ENCODE measurements at places on chromosomes 11 and 22. TPM values are rescaled to one million over a fixed set of nuclear protein-coding genes. Genes with fewer than 3 reads are reported as not detected.
A peak's percentile ranks its signal among the peaks of the same experiment; 100 is the strongest.

F2 gene
- total RNA-seq, result not detected

- DNase-seq, result no peak
These were observed 51.4 kb upstream of the DBX1 start for GRCh38 chr11:20211691-20212090.

GRCh38 chr11:93525601-93526345, 17.4 kb downstream of the SMCO4 start:
- DNase-seq, result peak; percentile 61

MIF gene
- 123 TPM for total RNA-seq

DNA sequence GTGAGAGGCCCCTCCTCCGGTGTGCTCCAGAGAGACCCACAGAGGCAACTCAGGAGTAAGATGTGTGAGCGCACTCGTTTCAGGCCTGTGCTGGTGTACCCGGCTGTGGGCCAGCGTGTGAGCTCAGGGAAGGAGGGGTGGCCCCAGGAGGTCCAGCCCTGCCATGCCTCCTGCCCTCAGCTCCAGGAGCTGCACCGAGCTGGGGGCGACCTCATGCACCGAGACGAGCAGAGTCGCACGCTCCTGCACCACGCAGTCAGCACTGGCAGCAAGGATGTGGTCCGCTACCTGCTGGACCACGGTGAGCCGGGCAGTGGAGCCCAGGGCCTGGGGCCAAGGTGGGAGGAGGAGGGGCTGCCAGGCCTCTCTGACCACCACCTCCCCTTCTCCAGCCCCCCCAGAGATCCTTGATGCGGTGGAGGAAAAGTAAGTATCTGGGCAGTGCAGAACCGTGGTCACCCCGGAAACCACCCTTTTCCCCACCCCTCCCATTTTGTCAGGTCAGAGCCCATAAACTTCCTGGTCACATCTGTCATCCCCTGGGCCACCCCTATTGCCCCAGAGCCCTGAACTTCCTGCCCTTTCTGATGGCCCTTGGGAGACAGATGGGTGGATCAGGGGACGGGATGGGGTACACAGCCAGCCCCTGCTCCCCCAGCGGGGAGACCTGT, 2.5 kb upstream of the MDK start:
- no peak for DNase-seq

GRCh38 chr11:64018310-64018709, 17.4 kb upstream of the FLRT1 start:
- DNase-seq, result no peak

GRCh38 chr11:71240865-71241691, 11.3 kb downstream of the SHANK2 start:
- DNase-seq, result peak; percentile 94

GRCh38 chr11:74388678-74389327, 9.4 kb downstream of the PGM2L1 start:
- peak; percentile 55 for DNase-seq

DNA sequence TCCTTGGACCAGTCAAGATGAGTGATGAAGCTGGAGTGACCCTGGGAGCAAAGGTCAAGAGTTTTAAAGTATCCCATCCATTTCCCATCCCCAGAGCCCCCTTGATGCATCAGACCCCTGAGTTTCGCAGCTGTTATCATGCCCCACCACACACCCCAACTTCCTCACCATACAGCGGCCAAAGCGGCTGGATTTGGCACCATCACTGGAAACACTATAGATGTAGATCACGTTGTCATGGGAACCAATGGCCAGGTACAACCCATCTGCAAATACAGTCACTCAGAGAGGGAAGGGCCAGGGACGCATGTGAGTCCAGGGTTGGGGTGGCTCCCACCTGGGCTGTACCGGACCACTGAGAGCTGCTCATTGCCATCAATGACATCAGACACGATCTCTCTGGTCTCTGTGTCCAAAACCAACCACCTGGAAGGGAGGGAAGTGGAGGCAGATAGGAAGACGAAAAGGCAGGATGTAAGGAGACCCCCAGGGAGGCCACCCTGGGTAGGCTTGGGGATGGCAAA, 2.2 kb upstream of the MTA2 start:
- DNase-seq, result no peak

DNA sequence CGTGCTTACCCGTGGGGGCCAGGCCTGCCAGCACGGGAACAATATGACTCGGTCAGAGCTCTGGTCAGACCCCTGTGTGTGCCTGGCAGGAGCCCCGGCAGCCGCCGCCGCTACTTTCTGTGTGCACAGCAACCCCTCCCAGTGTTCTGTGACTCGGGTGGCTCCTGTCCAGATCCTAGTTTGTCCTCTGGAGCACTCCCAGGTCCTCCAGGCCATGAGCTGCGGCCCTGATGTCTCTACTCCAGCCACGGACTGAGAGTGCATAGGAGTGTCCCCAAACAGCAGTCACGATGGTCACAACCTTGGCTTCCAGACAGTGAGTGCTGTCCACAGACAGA, 3.2 kb downstream of the NDUFS8 start:
- no peak for DNase-seq

DNA sequence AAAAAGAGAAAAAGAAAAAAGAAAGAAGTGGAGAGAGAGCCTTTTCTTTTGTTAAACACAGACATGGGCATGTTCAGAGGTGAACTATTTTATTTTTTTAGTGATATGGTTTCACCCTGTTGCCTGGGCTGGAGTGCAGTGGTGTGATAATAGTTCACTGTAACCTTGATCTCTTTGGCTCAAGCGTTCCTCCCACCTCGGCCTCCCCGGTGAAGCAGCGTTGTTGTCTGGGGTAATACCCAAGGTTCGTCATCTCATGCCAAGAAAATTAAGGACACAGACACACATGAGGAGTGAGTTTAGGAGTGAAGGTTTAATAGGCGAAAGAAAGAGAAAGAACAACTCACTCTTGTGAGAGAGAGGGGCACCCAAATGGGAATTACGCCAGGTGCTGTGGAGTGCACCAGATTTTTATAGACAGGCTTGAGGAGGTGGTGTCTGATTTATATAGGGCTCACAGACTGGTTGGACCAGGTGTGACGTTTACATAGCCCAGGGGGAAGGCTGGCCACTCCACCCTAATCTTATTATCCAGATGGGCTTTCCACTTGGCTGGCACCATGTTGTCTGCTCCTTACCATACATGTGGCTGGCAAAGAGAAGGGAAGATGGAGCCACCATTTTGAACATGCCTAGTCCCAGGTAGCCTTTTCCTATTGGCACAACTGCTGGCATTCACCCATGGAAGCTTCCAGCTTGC, 42.3 kb downstream of the GRAMD1B start:
- no peak for DNase-seq

DNA sequence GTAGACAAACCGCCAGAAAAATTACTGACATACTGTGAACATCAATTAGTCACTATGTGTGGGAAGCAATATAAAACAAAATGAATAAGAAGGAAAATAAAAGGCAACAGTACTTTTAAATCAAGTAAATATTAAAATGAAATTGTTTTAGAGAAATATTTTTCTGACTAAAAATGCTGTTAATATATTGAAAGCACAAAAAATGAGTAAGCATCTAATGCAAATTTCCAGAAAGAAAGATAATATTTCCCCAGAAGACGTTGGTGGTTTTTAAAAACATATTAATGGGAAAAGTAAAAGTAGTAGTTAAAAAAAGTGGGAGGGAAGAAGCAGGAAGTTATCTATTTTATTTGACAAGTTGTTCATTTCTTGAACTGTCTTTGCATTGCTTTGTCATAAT, 16.5 kb downstream of the XKR3 start:
- no peak for DNase-seq

CRYBB3 gene
- not detected for total RNA-seq

P2RY6 gene
- total RNA-seq, result under 0.01 TPM

RASGRP2 gene
- total RNA-seq, result not detected

OR8A1 gene
- not detected for total RNA-seq

BDNF gene
- total RNA-seq, result 174 TPM

- peak; percentile 3 for DNase-seq
These were observed 87.0 kb downstream of the CSNK2A3 start for GRCh38 chr11:11265994-11266606.

DNA sequence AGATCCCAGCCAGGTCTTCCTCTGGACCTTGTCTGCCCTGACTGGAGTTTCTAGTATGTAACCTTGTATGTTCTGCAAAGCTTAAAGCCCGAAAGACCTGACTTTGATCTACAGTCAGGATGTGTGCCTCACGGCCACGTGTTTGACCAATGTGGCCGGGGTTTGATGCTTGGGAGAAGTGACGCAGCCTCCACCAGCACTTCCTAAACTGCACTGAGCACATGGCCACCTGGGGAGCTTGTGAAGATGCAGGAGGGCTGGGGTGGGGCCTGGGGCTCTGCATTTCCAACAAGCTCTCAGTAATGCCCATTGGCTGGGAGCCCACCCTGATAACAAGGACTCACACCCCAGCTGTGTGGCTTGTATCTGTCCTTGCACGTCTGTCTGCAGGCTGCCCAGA, 53.2 kb downstream of the NAT10 start:
- no peak for DNase-seq

GRCh38 chr11:66617155-66617834, 865 bp downstream of the RBM14 start:
- no peak for DNase-seq

TMEM86A gene
- 0.36 TPM for total RNA-seq

OR4C15 gene
- total RNA-seq, result not detected

GRCh38 chr11:67311051-67311555, 7.8 kb downstream of the SSH3 start:
- no peak for DNase-seq

APOA4 gene
- total RNA-seq, result not detected

- DNase-seq, result no peak
These were observed 77.6 kb downstream of the BMAL1 start for GRCh38 chr11:13355191-13355590.

DNA sequence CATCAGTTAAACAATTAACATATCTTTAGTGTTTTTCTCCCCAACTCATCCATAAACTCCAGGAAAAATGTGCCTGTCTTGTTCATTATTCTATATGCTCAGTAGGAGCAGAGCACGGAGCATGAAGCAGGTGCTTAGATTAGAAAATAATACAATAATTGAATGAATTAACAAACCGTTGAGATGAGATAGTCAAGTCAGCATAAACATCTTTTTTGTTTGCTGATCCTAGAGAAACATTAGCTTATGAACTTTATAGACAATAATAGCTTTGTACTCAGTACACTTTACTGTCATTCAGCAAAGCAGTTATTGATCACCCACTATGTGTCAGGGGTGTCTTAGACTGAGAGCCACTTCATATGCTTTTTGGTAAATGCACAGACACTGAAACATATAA, 105.2 kb upstream of the SEZ6L start:
- DNase-seq, result no peak

- peak; percentile 85 for DNase-seq
These were observed 9.2 kb downstream of the KCNC1 start for GRCh38 chr11:17743808-17744119.

GRCh38 chr11:36239636-36240035, 49.6 kb downstream of the COMMD9 start:
- no peak for DNase-seq

DNA sequence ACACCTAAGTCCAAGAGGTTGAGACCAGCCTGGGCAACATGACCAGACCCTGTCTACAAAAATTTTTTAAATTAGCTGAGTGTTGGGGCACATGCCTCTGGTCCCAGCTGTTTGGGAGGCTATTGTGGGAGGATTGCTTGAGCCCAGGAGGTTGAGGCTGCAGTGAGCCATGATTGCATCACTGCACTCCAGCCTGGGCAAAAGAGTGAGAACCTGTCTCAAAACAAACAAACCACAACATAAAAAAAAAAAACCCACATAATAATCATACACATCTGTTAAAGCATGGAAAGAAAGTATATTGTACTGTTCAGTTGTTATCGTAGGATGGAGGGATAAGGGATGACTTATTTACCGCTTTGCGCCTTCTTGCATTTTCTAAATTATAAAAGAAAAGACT, 35.9 kb upstream of the GRK2 start:
- no peak for DNase-seq

DNA sequence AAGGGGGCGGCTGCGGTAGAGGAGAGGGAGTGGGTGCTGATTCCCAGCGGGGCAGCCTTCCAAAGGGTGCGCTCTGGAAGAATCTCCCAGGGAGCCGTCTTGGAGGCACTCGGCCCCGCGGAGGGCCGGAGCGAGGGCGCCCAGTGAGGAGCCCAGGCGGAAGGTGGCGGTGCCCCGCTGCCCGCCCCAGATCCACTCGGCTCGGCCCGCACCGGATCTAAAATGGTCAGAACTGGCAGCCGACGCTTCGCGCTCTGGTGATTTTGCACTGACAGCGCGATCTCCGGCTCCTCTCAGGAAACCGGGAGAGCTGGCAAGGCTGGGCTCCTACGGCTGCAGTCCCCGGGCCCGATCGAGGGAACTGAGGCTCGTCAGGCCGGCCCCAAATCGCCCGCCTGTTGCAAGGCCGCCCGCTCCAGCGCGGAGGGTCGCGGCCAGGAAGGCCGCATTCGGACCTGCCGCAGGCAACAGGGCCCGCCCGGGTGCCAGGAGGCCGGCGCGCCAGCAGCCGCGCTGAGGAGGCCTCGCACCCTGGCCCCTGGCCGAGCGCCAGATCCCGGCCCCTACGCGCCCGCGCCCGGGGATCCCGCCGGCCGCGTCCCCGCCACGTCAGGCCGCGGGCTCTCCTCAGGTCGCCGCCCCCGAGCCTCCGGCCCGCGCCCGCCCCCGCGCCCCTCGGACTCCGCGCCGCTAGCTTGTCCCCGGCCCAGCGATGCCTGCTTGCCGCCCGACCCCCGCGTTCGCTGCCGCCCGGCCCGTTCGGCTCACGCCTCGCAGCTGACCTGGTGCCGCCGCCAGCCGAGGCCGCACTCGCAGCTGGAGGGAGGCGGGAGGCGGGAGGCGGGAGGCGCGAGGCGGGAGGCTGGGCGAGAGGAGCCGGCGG, at the start of gene KLHL22:
KLHL22 (minus strand) TSS at position 818 of the 883 bp plus-strand sequence. CDS start 6,584 bp downstream, outside the sequence.
- DNase-seq, result peak; percentile 26
